Activated T-cell treated with anti-CD3 and anti-CD28 coated beads for 24 hours (primary cell): ENCODE measurements at places on chromosomes 12 and 14.

DNA sequence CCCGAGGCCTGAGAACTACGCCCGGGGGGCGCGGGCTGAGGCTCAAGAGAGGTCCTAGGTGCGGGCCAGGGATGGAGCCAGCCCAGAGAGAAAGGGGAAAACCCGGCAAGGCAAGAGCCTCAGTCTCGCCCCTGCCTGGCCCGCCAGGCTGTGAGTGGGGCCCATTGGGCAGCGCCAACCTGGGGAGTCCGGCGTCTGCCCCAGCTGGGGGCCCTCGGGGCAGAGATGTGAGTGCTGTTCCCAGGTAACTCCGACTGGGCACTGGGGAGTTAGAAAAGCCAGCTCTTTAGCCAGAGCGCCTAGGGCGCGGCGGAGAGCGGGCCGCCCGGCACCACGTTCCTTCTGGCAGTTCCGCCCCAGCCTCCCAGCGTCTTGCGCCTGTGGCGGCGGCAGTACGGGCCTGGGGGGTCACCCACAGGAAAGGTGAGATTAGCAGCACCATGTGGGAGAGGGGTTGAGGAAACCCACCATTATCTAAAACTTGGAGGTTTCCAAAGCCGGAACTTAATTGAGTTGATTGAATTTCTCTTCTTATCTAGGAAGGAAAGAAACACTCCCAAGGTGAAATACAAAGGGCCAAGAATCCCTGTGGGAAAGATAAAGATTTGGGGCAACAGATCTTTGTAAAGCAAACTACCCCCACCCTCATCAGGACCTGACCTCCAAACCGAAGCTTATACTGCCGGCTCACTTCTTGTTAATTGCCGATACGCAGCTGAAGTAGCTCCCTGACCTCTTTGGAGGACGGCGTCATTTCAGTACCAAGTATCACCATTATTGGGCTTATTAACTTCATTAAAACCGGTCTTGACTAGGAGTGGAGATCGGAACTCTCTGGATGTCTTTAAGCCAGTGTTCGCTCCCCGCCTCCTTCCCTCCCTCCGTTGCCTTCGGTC, 11.6 kb downstream of the OTX2 start:
- no peak for DNase-seq

GRCh38 chr14:64692189-64692985, 11.8 kb upstream of the PLEKHG3 start:
- DNase-seq = no peak

DNA sequence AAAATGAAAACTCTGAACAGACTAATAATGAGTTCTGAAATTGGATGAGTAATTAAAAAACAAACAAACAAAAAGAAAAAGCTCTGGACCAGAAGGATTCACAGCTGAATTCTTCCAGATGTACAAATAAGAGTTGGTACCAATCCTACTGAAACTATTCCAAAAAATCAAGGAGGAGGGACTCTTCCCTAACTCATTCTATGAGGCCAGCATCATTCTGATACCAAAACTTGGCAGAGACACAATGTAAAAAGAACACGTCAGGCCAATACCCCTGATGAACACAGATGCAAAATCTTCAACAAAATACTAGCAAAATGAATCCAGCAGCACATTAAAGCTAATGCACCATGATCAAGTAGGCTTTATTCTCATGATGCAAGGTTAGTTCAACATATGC, 183.9 kb upstream of the CNOT2 start:
- DNase-seq = no peak

DNA sequence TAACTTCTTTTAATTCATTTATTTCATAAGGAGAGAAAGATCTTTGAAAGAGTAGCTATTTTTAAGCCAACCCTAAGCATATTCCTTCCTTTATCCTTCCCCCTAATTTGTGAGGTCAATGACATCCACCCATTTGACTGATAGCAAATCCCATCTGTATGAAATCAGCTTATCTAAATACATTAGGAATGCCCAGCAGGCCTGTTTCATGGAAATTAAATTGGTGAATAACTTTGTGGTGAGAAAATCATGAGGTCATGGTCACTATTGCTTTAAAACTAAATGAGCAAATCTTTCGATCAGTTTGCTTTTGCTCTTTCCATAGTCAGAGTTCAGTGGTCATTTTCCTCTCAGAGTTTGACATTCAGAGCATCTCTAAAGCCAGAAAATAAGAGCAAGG, 256.6 kb downstream of the CPNE8 start:
- no peak for DNase-seq

- no peak for DNase-seq
Observed at GRCh38 chr12:105812366-105812765, 326.4 kb downstream of the NUAK1 start.

- DNase-seq = no peak
Observed at GRCh38 chr12:15584366-15585041, 204.7 kb downstream of the EPS8 start.

GRCh38 chr12:104521731-104522130, 65.0 kb downstream of the CHST11 start:
- DNase-seq = no peak

DNA sequence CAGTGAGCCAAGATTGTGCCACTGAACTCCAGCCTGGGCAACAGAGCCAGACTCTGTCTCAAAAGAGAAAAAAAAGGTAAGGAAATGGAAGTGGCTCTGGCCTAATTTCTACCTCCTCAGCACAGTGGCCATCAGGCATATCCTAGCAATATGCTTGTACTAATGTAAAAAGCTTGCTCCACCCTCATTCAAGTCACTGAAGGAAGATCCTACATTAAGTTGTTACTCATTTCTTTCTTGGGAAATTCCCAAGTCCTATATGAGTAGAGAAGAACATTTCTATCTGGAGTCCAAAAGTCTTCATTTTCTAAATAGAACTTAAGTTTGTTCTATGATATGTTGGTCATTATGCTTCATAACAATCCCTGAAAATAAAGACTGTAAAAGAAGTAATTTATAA, 67.3 kb upstream of the HOXC13 start:
- DNase-seq = no peak

DNA sequence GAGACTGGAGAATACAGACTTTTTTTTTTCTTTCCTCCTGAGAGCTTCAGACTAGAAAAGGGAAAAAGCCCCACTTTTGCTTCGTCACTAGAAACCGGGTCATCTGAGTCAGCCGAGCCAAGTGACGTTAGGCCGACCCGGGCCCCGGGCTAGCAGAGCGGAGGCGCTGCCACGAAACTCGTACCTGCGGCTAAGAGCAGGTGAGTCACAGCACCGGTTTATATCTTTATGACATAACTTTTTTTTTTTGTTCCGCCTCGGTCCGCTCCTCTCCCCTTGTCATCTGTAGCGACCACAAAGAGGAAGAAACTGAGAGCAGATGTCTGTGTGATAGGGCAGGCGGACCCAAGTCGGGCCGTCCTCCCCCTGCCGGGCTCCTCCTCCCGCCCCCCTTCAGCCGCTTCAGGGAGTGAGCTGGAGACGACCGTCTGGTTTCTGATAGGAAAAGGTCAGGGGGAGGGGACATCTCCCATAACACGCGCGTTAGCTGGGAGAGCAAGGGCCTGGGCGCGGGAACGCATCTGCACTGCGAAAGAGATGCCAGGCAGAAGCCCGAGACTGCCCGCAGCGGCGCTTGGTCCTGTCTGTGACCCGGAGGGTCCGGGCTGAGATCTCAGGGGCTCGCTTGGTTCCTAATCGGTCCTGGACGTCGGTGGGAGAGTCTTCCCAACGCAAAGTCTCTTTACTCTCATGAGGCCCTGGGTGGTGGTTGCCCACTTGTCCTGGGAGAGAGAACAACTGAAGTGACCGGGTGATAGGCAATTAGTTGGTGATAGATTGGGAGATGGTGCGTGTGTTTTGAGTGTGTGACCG, 586 bp downstream of the TTC6 start:
- peak; percentile 67 for DNase-seq

DNA sequence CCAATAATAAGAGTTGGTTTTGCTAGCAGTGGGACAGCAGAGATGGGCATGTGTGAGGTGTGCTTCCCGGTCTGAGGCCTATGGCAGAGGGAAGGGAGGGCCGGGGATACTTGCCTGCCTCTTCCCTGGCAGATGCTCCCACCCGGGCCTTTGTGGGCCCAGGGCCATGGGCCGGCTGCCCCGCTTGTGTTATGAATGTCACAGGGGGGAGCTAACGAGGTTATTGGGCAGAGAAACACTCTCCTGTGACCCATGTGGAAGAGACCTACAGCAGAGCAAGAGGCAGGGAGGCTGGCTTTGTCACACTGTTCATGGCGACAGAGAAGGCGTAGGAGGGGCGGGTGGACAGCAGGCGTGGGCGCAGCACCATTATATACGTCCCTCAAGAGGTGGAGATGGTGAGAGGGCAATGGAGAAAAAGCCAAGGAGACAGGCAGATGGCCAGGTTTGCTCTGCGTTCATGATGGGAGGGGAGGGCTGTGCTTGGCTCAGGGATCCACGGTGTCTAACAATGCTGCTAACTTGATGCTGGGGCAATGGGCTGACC, 13.3 kb downstream of the CCND2 start:
- no peak for DNase-seq

DNA sequence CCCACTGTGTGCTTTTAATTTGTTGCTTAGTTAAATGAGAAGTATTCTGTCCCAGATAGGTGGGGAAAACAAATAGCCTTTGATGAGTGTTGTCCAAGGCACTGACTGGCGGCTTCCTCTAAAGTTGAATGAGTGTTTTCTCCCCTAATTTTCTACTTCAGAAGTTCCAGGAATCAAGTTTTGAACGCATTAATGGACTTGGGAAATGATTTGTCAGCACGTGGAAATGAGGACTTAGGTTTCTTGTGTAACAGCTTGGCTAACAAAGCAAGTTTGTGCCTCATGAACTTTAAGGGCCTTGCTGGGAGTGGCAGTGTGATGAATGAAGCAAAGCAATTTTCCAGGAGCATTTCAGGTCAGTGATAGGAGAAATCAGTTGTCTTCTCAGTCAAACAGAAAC, 56.9 kb downstream of the LIN52 start:
- no peak for DNase-seq

DNA sequence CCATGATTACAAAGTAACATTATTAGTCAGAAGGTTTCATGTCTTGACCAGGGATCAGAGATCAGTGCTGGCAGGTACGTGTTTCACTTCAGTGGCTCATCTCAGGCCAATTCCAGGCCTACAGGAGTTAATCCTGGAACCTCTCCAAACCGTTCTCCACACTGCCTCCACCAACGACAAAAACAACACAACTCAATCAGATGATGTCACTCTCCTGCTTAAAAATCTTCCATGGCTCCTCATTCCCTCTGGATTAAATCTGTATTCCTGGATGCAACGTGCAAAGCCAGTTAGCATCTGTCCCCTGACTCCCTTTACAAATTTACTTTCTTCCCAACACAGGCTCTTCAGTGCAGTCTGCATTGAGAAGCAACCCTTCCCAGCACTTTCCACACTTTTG, 34.3 kb upstream of the TXNRD1 start:
- DNase-seq = no peak

DNA sequence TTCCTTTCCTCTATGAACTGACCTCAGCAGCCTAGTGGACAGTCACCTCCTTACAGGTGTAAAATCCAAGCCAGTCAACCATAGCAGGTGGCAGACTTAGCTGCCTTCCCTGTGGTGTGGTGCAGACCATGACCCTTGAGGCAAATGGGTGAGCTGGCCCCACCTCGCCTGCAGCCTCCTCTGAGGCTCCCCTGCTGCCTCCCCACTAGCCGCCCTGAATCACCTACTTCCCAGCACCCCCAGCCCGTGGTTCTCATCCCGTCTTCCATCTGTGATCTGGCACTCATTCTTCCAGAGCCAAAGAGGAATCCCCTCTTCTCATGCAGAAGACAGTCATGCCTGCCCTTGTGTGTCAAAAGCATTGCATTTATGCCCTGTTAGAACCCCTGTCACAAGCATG, 34.4 kb upstream of the TSPAN9 start:
- DNase-seq = no peak

- DNase-seq = no peak
Observed at GRCh38 chr14:64960762-64961276, 11.3 kb downstream of the RAB15 start.

DNA sequence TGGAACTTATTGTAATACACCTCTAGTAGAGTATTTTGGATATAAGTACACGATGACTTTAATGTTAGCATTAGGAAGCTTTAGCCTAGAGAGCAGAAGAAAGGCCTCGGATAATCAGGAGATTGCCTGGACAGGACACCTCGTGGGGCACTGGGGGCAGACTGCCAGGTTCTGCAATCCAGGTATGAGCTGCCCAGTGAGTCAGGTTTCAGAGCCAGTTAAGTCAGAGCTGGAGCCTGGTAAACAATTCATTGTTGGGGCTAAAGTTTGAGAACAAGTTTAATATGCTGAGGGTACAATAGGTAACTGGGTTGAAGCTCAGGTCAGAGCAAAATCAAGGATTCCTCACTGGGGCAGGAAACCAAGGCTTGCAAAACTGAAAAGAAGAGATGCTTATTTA, 107.4 kb downstream of the RERGL start:
- no peak for DNase-seq

DNA sequence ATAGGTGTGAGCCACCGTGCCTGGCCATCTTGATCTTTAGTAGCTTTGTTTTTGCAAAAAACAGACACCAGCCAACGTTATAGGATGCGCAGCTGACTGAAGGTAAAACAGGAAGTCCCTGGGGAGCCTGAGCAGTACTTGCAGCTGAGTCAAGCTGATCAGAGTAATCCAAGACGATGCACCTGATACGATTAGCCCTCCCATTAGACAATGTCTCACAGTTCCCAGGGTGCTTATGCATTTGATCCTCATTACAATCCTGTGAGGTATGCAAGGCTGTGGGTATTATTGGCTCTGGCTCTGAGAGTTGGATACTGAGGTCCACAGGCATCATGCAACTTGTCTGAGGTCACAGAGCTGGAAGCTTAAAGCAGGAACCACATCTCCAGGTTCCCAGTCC, 8.1 kb downstream of the KRT18 start:
- DNase-seq = no peak
